Hippocampal formation (tissue), 2 donors: ENCODE measurements at places on chromosomes 3 and 15.

- DNase-seq, result no peak
Observed at GRCh38 chr3:116563351-116563750, 118.1 kb upstream of the LSAMP start.

GRCh38 chr15:73019601-73020146 lies 32.6 kb upstream of the NEO1 start:
- DNase-seq, result no peak

DNA sequence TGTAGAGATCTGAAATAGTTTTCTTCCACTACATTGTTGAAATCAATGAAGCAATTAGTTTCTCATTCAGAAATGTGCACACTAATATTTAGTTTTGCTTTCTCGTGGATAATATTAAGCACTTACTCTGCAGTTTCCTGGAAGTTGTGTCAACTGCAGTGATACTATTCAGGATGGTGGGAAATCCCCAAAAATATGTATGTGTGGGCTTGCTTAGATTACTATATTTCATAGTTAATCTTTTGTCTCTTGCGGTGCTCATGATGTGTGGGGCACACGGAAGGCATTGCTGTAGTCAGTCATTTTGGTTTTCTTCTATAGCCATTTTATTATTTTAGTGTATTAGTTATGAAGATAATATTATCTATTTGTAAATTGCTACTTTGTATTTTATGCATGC lies 19.7 kb downstream of the RAB11A start:
- DNase-seq, result no peak

DNA sequence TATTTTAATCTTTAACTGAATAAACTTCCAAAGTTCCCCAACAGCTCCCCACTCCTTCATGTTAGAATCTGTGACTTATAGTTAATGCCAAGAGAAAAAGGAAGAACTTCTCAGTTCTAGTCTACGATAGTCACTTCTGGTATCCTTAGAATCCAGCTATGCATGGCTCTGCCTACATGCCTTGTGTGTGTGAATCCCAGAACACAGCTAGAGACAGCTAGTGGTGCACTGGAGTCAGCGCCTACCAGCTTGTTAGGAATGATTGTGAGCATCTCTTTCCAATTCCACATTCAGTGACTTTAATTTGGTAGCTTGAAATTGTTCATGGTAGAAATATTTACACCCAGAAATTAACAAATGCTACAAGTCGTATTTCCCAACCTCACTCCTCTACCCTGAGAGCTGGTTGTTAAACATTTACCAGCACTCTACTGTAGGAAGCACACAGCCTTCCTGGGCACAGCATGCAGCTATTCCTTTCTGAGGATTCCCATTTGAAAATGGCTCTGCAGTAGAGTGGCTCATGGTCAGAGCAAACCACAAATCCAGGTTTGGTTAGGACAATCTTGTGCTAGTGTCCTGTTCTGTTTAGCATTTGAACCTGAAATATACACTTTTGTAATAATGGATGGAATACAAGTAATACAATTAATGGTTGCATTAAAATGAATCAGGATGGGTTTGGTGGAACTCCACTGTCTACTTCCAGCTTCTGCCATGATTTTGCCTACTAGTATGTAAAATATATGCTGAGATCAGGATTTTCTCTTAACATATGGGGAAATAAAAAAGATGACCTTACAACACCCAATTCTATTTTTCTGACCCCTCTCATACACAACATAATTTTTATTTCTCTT lies 371.0 kb upstream of the GBE1 start:
- DNase-seq, result no peak

DNA sequence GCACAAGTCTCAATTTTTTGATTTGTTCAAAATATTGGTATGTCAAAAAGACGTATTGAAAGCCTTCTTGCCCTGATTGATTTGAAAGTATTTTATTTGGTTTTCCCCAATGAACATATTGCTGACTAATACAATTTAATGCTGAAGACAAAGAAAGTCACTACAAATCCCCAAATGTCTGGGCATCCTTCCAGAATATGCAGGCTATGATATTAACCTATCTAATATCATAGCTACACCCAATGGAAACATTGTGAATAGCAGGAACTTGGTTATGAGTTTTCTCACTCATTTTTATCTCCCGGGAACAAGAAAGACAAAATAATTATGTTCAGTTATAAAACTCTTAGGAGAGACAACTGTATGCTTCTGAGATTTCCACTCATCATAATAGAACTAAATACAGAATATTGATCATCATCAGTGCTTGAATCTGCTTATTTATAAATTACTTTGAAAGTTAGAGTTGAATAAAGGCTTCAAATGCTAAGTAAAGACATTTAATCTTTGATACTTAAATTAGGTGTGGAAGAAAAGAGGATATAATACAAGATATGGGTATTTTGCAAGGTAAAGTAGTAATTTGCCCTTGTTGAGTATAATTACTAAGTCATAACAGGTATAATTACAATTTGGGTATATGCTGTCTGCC lies 483.9 kb downstream of the RBMS3 start:
- peak; percentile 3 for DNase-seq

- no peak for DNase-seq
Observed at GRCh38 chr3:129310111-129311011, 31.7 kb downstream of the HMCES start.

DNA sequence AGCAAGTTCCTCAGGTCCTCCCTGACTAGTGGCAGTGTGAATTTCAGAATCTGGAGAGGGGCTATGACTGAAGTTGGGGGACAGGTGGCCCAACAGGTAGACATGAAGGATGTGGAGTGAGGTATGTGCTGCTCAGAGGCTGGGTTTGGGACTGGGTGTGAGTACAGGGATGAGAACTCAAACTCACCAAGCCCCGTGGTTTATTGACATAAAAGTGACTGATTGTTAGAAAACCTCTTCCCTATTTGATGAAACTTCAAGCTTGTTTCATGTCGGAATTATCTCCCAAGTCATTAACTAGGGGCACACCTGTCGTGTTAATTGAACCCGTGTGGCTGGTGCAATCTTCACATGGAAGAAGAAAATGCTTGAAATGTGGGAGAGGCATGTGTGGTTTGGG lies 27.1 kb downstream of the FGD5 start:
- no peak for DNase-seq

DNA sequence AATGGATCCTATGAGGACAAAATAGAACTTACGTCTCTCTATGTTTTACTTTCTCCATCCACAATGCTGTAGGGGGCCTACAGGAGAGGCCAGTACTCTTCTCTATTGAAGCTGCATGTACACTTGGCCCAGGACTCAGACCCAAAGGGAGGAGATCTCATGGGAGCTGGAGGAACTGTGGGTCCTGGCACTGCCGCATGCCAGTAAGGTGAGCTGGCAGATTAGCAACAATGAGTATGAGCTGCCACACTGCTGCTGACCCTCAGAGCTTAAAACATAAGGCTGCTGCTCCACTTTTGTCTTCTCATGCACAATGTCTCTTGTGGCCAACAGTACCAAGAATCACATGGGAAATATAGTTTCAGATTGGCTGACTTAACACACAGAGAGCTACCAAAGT lies 57.8 kb upstream of the TBC1D5 start:
- no peak for DNase-seq

- no peak for DNase-seq
Observed at GRCh38 chr15:64926661-64927060, 15.0 kb downstream of the ANKDD1A start.

DNA sequence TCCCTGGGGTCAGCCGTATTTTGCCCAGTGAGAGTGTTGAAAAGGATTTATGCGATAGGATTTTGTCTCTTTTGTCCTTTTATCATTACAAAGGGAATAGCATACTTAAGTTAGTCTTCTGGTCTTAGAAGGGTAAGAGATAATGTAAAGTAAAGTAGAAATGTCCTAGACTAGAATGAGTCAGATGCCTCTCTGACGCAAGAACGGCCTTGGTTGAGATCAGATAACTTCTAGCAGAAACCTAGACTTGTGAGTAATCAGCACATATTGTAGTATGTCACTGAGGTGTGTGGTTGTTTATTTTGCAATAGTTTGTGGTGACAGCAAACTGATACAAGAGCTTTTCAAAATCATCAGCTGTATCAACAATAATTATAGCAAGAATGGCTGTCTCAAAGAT lies 866.1 kb downstream of the NSUN3 start:
- DNase-seq, result no peak

DNA sequence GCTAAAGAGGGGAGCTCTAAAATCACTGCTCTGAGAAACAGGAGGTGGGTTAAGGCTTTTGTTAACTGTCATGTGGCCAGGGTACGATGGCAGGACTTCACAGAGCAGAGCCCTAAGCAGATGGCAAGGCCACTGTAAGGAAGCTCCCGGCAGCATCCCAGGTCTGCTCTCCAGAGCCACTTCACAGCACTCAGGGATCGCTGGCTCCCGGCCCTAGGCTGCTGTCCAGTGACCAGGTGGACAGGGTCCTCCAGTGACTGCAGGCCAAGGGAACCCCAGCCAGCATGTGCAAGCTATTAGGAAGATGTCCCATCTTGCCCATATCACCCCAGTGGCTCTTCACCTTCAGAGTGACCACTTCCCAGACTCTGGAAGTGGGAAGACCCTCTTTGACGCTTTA lies 10.4 kb downstream of the TMEM41A start:
- no peak for DNase-seq

DNA sequence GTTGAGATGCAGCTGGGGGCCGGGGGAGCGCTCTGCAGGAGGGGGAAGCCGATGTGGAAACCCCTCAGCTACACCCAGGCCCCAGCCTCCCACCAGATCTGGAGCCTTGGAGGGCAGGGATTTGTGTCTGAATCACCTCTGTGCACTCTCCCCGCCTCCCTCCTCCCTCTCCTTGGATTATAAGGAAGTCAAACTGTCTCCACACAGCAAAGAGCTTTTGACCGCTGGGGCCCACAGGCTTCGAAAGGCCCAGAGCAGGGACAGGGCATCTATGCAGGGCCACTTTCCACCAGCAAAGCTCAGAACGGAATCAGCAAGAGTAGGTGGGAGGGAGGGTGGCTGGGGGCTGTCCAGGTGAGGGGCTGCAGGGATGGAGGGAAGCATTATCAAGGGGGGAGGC lies 68.9 kb downstream of the IQSEC1 start:
- DNase-seq, result no peak

DNA sequence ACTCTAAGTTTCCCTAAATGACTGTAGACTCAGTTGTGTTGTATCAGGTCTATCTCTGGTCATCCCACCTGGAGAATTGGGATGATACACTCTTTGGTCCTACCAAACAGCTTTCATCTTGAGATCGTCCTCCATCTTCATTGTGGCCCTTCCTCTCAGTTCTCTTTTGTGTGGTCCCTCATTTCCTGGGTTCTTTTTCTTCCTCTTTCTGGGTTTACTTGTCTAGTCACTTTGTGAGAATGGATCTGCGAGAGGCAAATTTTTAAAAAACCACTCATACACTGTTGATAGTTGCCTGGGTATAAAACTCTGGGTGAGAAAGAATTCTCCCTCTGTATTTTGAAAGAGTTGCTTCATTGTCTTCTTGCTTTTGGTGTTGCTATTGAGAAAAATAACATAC lies 6.0 kb upstream of the AMOTL2 start:
- DNase-seq, result no peak

GRCh38 chr3:126971891-126972351 lies 11.0 kb upstream of the PLXNA1 start:
- no peak for DNase-seq

- DNase-seq, result no peak
Observed at GRCh38 chr3:10262027-10262426, 13.8 kb downstream of the TATDN2 start.

DNA sequence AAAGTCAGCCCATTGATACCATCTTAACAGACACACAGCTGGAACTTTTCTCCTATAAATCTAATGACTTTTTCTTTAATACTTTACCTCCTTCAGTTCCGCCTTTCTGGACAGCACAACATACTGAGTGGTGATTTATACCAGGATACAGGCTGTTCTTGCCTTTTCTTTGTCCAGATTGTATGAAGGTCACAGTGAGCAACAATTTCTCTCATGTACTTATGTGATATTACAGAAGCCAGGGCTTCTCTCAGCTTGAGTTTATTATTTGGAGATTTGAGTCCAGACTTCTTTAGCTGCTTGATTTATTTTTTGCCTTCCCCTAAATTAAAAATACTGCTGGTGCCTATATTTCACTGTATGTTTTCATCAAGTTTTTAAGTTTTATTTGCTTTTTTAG lies 976.0 kb downstream of the ROBO2 start:
- DNase-seq, result no peak

DNA sequence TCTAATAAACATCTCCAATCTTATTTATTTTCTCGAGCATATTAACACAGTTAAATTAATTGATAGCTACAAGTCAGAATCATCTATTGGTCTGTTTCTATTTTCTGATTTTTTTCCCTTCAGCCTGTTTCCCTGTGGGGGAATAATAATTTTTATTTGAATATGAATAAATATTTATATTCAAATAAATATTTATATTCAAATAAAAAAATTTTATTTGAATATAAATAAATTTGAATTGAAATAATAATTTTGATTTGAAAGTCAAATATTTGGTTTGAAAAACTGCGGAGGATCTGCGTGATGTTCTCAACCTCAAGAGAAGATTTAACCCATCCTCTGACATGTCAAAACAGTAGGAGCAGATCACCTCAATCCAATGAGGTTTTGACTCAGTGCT lies 380.1 kb upstream of the MEIS2 start:
- DNase-seq, result no peak

GRCh38 chr15:25972141-25972675 lies 109.1 kb upstream of the ATP10A start:
- DNase-seq, result no peak

DNA sequence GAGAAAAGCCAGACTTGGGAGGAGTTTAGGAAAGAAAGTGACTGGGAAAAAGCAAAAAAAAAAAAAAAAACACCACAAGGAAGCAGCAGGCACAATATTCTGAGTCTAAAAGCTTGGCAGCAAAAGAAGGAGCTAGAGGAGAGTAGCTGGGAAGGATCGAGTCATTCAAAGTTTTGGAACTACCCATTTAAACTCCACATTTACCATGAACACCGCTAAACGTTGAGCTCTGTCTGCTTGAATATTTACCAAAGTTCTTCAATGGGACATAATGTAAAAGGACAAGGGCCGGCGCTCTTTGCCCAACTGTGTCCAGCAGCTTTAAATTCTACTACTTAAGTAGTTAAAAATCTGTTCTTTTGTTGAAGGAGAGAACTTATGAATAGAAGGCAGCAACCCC lies 481.9 kb downstream of the FOXP1 start:
- DNase-seq, result no peak

GRCh38 chr3:174199696-174200095 lies 659.4 kb upstream of the NAALADL2 start:
- DNase-seq, result no peak
